MM.1S (cell line): ENCODE measurements at places on chromosomes 6 and 20.

GRCh38 chr20:24958506-24959385 is 9.7 kb downstream of the CST7 start:
- no peak overlapping the region for H3K27ac ChIP-seq
- no peak overlapping the region for H3K4me3 ChIP-seq
- H3K4me1 ChIP-seq, result peaks cover 5% of the 10 kb centered on the region; the same call in 1 of the 2 replicates

DNA sequence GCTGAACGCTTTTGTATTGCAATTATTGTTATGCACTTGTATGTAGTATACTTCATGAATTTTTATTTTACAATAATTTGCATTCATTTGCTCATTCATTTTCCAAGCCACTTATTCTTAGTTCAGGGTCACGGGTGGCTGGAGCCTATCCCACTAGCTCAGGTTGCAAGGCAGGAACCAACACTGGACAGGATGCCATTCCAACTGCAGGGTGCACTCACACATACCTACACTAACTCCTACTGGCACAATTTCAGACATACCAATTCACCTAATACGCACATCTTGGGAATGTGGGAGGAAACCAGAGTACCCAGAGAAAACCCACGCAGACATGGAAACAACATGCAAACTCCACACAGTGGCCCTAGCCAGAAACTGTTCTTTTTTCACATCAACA is 61.8 kb downstream of the LMBRD1 start:
- H3K27ac ChIP-seq, result no peak overlapping the region
- H3K36me3 ChIP-seq, result no peaks in the 10 kb centered on the region
- no peak overlapping the region for H3K4me3 ChIP-seq

DNA sequence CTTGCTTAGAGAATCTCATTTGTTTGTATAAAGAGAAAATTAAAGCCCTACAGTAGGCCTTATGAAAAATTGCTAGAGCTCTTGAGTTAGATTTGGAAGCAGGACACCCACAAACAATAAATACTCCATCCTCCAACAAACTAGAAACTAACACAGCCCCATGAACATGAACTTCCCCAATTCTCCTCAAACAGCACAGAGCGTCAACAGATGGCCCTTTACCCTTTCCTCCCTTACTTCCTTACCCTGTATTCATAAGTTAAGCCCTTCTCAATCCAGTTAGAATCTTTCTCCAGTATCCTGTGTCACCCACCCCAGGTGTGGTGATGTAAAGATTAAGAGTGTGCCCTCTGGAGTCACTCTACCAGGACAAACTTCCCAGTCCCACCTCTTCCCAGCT is 113.7 kb downstream of the UNC5CL start:
- H3K27ac ChIP-seq, result no peak overlapping the region
- no peaks in the 10 kb centered on the region for H3K36me3 ChIP-seq
- H3K4me3 ChIP-seq, result no peak overlapping the region
- no peaks in the 10 kb centered on the region for H3K4me1 ChIP-seq
- H3K27me3 ChIP-seq, result no peaks in the 10 kb centered on the region

GRCh38 chr20:36632487-36633284 is 13.3 kb downstream of the SLA2 start:
- no peaks in the 10 kb centered on the region for H3K27me3 ChIP-seq
- no peak overlapping the region for H3K27ac ChIP-seq

DNA sequence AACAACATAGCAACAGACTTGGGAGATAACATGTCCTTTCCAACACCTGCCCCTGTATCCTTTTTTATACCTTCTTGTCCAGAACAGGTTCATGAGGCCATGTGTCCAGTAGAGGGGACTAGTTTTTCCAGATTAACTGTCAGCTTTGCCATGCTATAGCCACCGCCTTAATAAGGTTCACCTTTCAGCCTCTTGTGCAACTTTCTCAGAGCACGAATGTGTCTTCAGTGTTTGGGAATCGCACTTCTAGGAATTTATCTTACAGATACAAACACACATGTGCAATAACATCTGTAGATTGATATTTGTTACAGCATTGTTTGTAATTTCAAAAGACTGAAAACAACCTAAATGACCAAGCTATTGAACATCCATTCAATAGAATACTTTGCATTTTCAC is 21.4 kb downstream of the NCR2 start:
- no peak for DNase-seq
- H3K4me1 ChIP-seq, result no peaks in the 10 kb centered on the region
- no peaks in the 10 kb centered on the region for H3K27me3 ChIP-seq

GRCh38 chr20:17797579-17797978 is 97.8 kb downstream of the BANF2 start:
- H3K27ac ChIP-seq, result no peak overlapping the region
- no peaks in the 10 kb centered on the region for H3K27me3 ChIP-seq
- DNase-seq, result no peak

- peaks cover 21% of the 10 kb centered on the region for H3K4me1 ChIP-seq
- no peak overlapping the region for H3K4me3 ChIP-seq
- H3K36me3 ChIP-seq, result no peaks in the 10 kb centered on the region
- no peak overlapping the region for H3K27ac ChIP-seq
- no peak for DNase-seq
Measured at GRCh38 chr20:45433316-45433715, 17.4 kb downstream of the PIGT start.

DNA sequence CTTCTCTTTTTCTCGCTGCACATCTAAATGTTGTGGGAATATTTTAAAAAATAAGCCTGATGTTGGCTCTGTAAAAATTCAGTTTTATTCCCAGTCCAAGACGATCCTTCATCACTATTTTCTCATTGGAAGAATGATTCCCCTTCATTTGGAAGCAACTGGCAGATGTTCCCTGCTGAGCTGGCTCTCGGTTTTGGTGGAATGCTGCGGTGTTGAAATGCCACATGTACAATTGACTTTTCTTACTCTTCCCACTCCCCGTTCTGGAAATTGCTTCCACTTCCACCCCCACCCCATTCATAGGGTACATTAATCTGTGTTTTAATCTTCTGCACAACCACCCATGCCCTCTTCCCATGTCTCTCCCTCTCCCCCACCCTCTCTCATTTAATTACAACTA is 496.3 kb upstream of the MAP3K7 start:
- H3K27me3 ChIP-seq, result no peaks in the 10 kb centered on the region
